ENCODE measurements at places on chromosomes 16 and 17. TPM values are rescaled to one million over a fixed set of nuclear protein-coding genes. Genes with fewer than 3 reads are reported as not detected.

DNA sequence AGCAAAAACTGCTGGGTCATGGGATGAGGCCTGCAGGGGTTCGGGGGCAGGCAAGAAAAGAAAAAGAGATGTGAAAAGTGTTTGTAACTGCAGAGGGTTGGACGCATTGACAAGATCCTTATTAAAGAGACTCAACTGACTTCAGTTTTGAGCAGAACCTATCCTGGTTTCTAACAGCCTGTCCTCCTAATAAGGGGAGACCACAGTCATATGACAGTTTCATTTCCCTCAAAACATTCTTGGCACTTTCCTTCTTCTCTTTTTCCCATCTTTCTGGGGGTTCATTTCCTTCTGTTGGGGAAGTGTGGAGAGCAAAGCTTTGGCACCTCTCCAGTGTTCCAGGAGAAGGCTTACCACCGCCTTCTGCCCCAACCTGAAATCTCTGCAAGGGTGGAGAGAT lies 118.5 kb downstream of the MAF start:
- no peak for DNase-seq

- no peak for DNase-seq
Observed at GRCh38 chr17:79667746-79668145, 56.9 kb upstream of the RBFOX3 start.

DNA sequence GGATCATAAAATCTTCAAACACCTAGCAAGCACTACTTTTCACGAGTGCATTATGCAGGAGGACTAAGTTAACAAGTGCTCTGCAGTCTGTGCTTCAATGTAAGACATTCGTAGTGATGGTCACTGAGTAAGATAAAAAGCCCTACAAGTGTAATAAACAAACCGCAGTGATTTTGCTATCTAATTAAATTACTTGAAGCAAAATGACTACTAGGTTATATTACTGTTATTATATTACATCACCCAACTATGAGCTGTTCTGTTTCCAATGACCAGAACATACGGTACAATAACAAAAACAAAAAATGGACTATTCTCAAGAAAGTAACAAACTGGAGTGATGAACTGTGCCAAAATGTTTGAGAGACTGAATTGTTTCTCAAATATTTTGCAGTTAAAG lies 11.2 kb downstream of the KLHL10 start:
- no peak for DNase-seq

DNA sequence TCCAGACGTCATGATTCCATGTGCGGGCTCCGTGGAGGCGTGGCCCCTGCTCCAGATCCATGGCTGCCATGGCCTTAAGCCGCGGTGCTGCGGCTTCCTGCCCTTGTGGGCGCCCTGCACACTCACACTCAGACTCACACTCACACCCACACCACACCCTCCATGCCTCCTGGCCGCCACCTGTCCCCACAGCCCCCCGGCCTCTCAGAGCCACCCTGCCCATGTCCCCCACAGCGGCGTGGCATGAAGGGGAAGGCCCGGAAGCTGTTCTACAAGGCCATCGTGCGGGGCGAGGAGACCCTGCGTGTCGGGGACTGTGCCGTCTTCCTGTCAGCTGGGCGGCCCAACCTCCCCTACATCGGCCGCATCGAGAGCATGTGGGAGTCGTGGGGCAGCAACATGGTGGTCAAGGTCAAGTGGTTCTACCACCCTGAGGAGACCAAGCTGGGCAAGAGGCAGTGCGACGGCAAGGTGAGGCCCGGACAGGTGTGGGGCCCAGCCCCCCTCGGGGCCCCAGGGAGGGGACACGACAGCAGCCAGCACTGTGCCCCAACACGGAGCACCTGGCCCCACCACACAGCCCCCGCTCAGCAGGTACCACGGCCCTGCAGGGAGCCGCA lies 50.0 kb downstream of the ACTG1 start:
- no peak for DNase-seq

GRCh38 chr17:34740565-34741520 lies 161.5 kb downstream of the TMEM132E start:
- no peak for DNase-seq

- DNase-seq, result no peak
Observed at GRCh38 chr16:64738321-64738960, 383.4 kb downstream of the CDH11 start.

NPIPB13 gene
- 14.9 TPM for total RNA-seq

TNFSF12 gene
- 31.8 TPM for total RNA-seq

FOXL1 gene
- 0.23 TPM for total RNA-seq

All from activated T-helper 2 cell treated with anti-CD3 and anti-CD28 coated beads, Interferon-gamma antibody, Interleukin-2, Interleukin-4, amounts not matched to agents 10 μg/mL and 5 μg/mL and 100 μg/mL, durations not matched to agents 14 hours and 24 hours and 36 hours (primary cell).